ENCODE measurements at places on chromosomes 4 and X. TPM values are rescaled to one million over a fixed set of nuclear protein-coding genes. Genes with fewer than 3 reads are reported as not detected.

RASGEF1B gene
- 45.1 TPM for total RNA-seq

IL21 gene
- not detected for total RNA-seq

EGFL6 gene
- total RNA-seq: 10.1 TPM

MAGEA11 gene
- total RNA-seq: not detected

- H3K4me1 ChIP-seq: no peaks in the 10 kb centered on the region
- no peak overlapping the region for H3K4me3 ChIP-seq
- H3K27ac ChIP-seq: no peak overlapping the region
Measured at GRCh38 chr4:23320931-23321587, 568.8 kb downstream of the PPARGC1A start.

DNA sequence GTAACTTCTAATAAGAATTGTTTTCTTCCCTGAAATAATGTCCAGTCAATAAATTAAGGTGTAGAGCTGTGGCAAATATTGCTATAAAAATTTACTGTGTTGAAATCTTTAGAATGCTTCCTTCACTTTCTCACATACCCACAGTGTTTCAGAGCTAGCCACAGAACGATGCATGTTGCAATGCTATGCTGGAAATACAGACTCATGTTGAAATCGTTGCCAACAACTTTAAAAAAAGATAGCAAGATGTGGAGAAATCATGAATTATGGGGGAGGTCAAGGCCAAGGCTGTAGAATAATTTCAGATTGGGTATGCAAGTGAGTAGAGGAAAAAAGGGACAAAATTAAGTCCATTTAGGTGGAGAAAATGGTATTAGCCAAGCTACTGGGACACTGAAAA, 204.8 kb downstream of the VEGFC start:
- H3K27ac ChIP-seq: no peak overlapping the region
- DNase-seq: no peak
- H3K36me3 ChIP-seq: no peaks in the 10 kb centered on the region
- no peak overlapping the region for H3K4me3 ChIP-seq
- no peaks in the 10 kb centered on the region for H3K4me1 ChIP-seq

DNA sequence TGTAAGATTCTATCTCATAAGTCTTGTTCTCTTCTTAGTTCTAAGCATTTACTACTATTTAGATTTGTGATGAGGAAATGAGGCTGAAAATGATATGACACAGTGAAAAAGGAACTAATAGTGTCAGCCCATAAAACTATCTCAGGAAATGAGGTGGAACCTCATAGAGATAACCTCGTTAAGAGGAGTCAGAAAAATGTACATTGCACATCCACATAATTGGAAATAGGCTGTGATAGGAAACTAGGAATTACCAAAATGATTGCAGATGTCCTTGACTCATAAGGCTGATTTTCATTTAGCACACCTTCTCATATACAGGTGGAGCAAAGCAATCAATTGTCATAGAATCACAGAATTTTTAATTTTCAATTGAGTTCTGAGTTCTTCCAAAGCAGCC, 26.8 kb downstream of the ANXA10 start:
- H3K4me1 ChIP-seq: no peaks in the 10 kb centered on the region
- no peak for DNase-seq
- no peaks in the 10 kb centered on the region for H3K36me3 ChIP-seq
- H3K4me3 ChIP-seq: no peak overlapping the region
- no peaks in the 10 kb centered on the region for H3K27me3 ChIP-seq

GRCh38 chr4:153683763-153684181, 308 bp upstream of the TLR2 start:
- H3K4me1 ChIP-seq: peaks cover 10% of the 10 kb centered on the region
- H3K4me3 ChIP-seq: peak overlapping the region; percentile 65
- no peak for DNase-seq
- peaks cover 6% of the 10 kb centered on the region for H3K36me3 ChIP-seq

DNA sequence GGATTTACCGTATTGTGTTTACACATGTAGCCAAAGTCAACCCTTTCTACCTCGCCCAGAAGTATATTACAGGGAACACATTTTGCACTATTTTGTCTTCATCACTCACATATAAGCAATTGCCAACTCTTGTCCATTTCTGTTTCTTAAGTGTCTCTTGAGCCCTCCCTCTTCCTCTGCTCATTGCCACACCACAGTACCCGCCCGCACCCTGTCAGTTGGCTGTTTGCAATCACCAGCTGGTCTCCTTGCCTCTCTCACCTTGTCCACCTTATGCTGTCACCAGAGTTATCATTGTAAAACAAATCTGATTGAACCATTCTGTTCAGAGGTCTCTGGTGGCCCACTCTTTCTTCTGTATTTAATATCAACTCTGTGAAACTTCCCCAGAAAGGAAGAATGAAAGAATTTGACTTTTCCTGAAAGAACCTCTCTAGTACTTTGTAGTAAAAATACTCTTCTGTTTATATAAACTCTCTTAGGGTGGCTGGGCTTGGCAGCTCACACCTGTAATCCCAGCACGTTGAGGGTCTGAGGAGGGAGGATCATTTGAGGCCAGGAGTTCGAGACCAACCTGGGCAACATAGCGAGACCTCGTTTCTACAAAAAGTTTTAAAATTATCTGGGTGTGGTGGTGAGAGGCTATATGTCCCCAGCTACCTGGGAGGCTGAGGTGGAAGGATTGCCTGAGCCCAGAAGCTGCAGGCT, 50.2 kb downstream of the ING2 start:
- no peaks in the 10 kb centered on the region for H3K4me1 ChIP-seq
- peak; percentile 74 for DNase-seq
- no peak overlapping the region for H3K4me3 ChIP-seq
- no peaks in the 10 kb centered on the region for H3K36me3 ChIP-seq
- H3K27ac ChIP-seq: no peak overlapping the region
- peaks cover 9% of the 10 kb centered on the region for H3K27me3 ChIP-seq

DNA sequence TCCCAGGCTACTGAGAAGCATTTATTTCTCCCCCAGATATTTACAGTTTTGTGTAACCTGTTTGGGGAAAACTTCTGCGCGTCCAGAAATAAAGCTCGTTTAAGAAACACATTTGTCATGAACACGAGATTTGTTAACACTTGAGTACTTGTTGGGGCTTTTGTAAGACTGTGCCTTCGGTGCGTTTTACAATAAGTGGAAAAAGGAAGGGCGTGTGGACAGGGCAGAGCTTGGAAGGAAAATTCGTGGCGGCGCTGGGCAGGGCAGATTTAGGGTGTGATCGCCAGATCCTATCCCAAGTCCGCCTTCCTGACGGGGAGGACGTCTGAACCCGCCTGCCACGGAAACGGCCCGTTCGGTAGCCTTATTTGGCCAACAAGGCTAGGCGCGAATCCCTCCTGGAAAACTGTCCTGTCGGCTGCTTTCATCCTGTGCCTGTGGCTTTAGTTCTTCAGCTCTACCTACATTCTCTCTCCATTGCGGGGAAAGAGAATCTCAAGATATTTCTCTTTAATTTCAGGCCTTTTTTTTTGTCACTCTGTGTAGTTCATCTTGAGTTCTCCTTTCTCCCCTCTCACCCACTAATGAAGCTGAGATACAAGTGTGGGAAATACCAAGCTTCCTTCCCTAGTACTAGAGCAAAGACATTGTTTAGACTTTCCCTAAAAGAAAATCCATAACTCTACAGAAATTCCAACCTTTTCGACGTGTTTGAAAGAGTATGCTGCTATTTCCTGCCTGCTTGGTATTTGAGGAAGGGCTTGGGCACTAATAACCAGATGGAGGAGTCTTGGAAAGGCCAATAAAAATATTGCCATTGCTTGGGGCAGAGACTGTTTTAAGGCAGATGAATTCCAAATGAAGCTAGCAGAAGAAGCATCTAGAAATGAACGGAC, 982 bp downstream of the PDLIM5 start:
- H3K27me3 ChIP-seq: no peaks in the 10 kb centered on the region
- peaks cover 16% of the 10 kb centered on the region for H3K4me1 ChIP-seq
- H3K36me3 ChIP-seq: peaks cover 15% of the 10 kb centered on the region
- peak; percentile 87 for DNase-seq
- peak overlapping the region; percentile 96 for H3K27ac ChIP-seq
- peak overlapping the region; percentile 96 for H3K4me3 ChIP-seq

- H3K27me3 ChIP-seq: no peaks in the 10 kb centered on the region
- H3K4me3 ChIP-seq: no peak overlapping the region
- no peak overlapping the region for H3K27ac ChIP-seq
Measured at GRCh38 chr4:55723403-55723802, 87.3 kb upstream of the NMU start.

- DNase-seq: peak; percentile 89
- H3K4me1 ChIP-seq: no peaks in the 10 kb centered on the region
- H3K27me3 ChIP-seq: no peaks in the 10 kb centered on the region
- peak within 1 kb of the TSS; percentile 60 for H3K4me3 ChIP-seq
- peak within 1 kb of the TSS; percentile 70 for H3K27ac ChIP-seq
Measured at GRCh38 chrX:37349221-37350033, at the start of gene PRRG1. TSS of gene PRRG1 (plus strand) at chrX:37349364. CDS start at chrX:37406250, 56,886 bp downstream.

DNA sequence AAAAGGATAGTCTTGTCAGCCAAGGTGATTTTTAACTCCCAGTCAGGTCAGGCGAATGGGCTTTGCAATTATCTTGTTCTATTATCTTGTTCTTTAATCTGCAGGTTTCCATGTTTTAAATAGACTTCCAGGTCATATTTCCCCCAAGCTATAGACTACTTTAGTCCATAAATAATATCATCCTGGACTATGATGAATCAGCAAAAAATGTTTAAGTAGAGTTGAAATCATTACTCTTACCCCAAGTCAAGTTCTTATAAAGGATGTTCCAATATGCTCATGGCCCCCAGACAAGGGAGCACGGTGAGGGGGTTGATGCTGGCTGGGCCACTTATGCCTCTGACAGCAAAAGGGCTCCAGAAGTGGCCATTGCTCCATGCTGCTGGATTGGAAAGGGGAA, 75.1 kb downstream of the SLC2A9 start:
- H3K27me3 ChIP-seq: no peaks in the 10 kb centered on the region
- no peak overlapping the region for H3K4me3 ChIP-seq
- DNase-seq: no peak
- no peaks in the 10 kb centered on the region for H3K4me1 ChIP-seq

GRCh38 chr4:87633243-87633642, 16.8 kb upstream of the DMP1 start:
- H3K4me1 ChIP-seq: no peaks in the 10 kb centered on the region
- H3K4me3 ChIP-seq: no peak overlapping the region
- no peak overlapping the region for H3K27ac ChIP-seq
- H3K27me3 ChIP-seq: no peaks in the 10 kb centered on the region
- no peaks in the 10 kb centered on the region for H3K36me3 ChIP-seq
- DNase-seq: no peak

DNA sequence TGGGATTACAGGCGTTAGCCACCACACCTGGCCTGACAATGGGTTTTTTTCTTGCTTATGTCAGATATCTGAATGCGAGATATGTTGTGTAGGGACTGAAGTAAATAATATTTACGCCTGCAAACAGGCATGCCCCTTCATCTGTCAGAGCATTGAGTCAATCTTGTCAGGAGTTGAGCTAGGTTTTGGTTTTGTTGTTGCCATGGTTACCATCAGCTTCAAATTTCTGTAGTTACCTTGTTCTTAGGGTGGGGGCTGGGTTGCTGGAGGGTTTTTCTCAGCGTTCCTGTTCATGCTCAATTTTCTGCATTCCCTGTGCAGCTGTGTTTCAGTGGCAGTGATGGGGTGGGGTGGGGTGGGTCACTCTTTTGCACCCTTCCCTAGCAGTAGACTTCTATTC, 14.5 kb downstream of the MRPL1 start:
- H3K27ac ChIP-seq: no peak overlapping the region
- DNase-seq: no peak
- H3K4me3 ChIP-seq: no peak overlapping the region
- H3K27me3 ChIP-seq: no peaks in the 10 kb centered on the region
- no peaks in the 10 kb centered on the region for H3K4me1 ChIP-seq
- H3K36me3 ChIP-seq: peaks cover 28% of the 10 kb centered on the region

- H3K27ac ChIP-seq: no peak overlapping the region
- H3K4me1 ChIP-seq: no peaks in the 10 kb centered on the region
- H3K4me3 ChIP-seq: no peak overlapping the region
Measured at GRCh38 chr4:87337361-87337760, 14.7 kb upstream of the HSD17B13 start.

GRCh38 chrX:80576806-80577533, 156.7 kb downstream of the TENT5D start:
- no peaks in the 10 kb centered on the region for H3K36me3 ChIP-seq
- H3K4me1 ChIP-seq: no peaks in the 10 kb centered on the region
- no peak for DNase-seq
- H3K27me3 ChIP-seq: no peaks in the 10 kb centered on the region

GRCh38 chr4:73520821-73521220, 39.3 kb downstream of the AFM start:
- no peak overlapping the region for H3K27ac ChIP-seq
- no peaks in the 10 kb centered on the region for H3K27me3 ChIP-seq
- no peaks in the 10 kb centered on the region for H3K4me1 ChIP-seq
- H3K4me3 ChIP-seq: no peak overlapping the region
- H3K36me3 ChIP-seq: no peaks in the 10 kb centered on the region
- no peak for DNase-seq

DNA sequence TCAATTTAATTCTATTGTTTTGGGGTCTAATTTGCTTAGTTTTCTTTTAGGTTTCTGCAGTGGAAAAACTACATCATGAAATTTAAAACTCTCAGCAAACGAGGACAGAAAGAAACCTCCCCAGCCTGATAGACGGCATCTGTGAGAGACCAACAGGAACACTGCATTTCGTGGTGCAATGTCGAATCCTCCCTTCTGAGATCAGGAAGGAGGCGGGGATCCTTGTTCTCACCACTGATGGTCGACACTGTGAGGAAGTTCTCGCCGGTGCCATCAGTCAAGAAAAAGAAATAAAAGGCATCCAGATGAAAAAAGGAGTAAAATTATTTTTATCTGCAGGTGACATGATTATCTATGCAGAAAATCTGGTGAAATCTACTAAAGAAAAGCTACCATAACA, 16.5 kb downstream of the GAK start:
- DNase-seq: no peak
- H3K27ac ChIP-seq: no peak overlapping the region
- peaks cover 29% of the 10 kb centered on the region for H3K36me3 ChIP-seq
- peaks cover 20% of the 10 kb centered on the region for H3K4me1 ChIP-seq
- H3K27me3 ChIP-seq: no peaks in the 10 kb centered on the region
- no peak overlapping the region for H3K4me3 ChIP-seq

GRCh38 chrX:106436691-106437090, 175.1 kb upstream of the RADX start:
- H3K27me3 ChIP-seq: no peaks in the 10 kb centered on the region
- no peak overlapping the region for H3K4me3 ChIP-seq
- DNase-seq: no peak
- no peaks in the 10 kb centered on the region for H3K36me3 ChIP-seq
- H3K27ac ChIP-seq: no peak overlapping the region

- H3K27me3 ChIP-seq: no peaks in the 10 kb centered on the region
- no peaks in the 10 kb centered on the region for H3K36me3 ChIP-seq
- no peak overlapping the region for H3K27ac ChIP-seq
- no peak for DNase-seq
- H3K4me3 ChIP-seq: no peak overlapping the region
Measured at GRCh38 chr4:69855822-69856221, 4.1 kb downstream of the SULT1E1 start.

- no peak overlapping the region for H3K4me3 ChIP-seq
- no peaks in the 10 kb centered on the region for H3K27me3 ChIP-seq
- H3K27ac ChIP-seq: no peak overlapping the region
- DNase-seq: no peak
Measured at GRCh38 chr4:181259081-181259709, 984.0 kb upstream of the TENM3 start.
